Choroid plexus epithelial cell (primary cell): ENCODE measurements at places on chromosomes 16 and 17.

DNA sequence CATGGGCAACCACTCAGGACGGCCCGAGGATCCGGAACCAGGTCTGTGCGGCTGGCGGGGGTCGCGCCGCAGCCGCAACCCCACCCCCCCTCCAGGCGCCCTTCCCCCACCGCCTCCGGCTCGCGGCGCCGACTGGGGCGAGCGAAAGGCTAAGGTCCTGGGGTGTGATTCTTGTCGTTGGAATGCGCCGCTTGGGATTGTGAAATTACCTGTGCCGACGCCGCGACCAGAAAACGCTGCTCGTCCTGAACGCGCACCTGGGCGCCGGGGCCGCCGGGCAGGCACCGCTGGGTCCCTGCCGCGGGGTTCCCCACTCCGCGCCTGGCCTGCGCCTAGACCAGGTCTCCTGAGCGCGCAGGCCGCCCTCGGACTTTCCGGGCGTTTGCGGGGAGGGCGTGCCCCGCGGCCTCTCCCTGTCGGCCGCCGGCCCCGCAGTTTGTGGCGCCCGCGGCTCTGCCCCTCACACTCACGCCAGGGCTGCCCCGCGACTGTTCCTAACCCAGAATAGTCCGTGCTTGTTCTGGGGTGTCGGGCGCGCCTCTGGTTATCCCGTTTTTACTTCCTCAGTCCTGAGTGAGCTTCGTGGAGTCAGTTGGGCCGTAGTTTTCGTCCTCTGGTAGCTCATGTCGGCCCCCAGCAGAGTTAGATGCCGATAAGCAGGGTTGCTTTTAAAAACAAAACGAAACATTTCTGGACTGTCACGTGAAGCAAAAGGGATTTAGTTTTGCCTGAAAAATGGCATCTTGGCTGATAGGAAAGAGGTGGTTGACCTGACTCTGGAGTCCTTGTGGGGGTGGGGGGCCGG is 147.2 kb downstream of the SPECC1 start:
- DNase-seq: peak; percentile 50

DNA sequence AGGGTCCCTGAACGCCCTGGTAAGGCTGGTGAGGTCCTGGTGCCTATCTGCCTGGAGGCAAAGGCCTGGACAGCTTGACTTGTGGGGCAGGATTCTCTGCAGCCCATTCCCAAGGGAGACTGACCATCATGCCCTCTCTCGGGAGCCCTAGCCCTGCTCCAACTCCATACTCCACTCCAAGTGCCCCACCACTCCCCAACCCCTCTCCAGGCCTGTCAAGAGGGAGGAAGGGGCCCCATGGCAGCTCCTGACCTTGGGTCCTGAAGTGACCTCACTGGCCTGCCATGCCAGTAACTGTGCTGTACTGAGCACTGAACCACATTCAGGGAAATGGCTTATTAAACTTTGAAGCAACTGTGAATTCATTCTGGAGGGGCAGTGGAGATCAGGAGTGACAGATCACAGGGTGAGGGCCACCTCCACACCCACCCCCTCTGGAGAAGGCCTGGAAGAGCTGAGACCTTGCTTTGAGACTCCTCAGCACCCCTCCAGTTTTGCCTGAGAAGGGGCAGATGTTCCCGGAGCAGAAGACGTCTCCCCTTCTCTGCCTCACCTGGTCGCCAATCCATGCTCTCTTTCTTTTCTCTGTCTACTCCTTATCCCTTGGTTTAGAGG is 23.5 kb upstream of the BEAN1 start:
- DNase-seq: no peak

DNA sequence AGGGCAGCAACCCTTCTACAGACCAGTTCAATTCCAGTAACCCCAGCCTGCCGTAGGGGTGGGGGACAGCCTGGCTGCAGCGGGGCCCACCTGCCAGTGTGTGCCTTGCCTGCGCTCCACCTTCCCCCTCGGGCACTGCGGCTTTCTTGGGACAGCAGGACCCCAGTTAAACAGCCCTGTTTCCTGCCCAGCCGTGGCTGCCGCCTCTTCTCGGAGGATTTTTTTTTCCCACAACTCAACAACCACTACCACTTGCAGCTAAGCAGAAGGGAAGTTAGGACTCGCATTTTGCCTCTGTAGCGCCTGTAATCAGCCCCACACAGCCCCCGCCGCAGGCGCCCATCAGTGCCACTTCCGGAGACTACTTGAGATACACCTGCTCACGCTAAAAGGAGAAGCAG is 76.1 kb downstream of the RAI1 start:
- DNase-seq: no peak

DNA sequence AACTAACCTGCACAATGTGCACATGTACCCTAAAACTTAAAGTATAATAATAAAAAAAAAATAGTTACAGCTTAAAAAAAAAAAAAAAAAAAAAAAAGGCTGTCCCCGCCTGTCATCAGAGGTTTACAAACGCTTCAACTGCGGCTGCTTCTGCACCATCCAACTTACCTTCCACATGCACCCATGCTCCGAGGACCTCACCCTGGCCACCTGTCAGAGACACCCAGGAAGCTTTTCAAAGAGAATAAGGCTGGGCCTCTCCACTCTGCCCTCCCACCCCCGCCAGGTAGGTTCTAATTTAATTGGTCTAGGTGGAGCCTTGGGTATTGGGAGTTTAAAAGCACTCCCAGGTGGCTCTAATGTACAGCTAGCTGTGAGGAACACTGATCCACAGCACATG is 64.9 kb downstream of the COPRS start:
- no peak for DNase-seq

GRCh38 chr16:65111306-65111705 is 10.6 kb downstream of the CDH11 start:
- DNase-seq: no peak

GRCh38 chr17:82868715-82869131 is 28.9 kb upstream of the ZNF750 start:
- DNase-seq: no peak

GRCh38 chr17:1055751-1056645 is 59.1 kb downstream of the TIMM22 start:
- DNase-seq: peak; percentile 77

- no peak for DNase-seq
Measured at GRCh38 chr17:6104956-6105648, 34.9 kb downstream of the WSCD1 start.

- DNase-seq: no peak
Measured at GRCh38 chr16:75188832-75189477, 18.0 kb downstream of the CTRB2 start.

DNA sequence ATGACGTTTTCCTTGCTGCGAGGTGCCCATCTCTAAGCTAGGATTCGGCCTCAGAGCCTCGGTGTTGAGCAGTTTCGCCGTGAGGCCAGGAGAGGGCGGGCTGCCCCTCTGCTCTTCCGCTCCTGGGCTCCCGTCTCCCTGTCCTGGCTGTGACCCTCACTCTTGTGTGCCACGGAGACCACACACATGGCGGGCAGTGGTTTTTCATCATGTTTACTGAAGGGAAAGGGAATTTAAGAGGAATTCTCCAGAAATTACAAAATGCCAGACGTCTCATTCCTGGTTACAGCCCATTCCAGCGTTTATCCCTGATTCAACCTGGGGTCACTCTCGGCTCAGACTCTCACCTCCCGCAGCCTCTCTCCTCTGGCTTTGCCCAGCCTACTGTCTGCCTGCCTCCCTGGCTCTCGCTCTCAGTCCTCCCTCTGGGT is 96.8 kb upstream of the ELAC2 start:
- DNase-seq: peak; percentile 63

GRCh38 chr17:77887464-77888241 is 70.8 kb upstream of the TNRC6C start:
- DNase-seq: peak; percentile 66

DNA sequence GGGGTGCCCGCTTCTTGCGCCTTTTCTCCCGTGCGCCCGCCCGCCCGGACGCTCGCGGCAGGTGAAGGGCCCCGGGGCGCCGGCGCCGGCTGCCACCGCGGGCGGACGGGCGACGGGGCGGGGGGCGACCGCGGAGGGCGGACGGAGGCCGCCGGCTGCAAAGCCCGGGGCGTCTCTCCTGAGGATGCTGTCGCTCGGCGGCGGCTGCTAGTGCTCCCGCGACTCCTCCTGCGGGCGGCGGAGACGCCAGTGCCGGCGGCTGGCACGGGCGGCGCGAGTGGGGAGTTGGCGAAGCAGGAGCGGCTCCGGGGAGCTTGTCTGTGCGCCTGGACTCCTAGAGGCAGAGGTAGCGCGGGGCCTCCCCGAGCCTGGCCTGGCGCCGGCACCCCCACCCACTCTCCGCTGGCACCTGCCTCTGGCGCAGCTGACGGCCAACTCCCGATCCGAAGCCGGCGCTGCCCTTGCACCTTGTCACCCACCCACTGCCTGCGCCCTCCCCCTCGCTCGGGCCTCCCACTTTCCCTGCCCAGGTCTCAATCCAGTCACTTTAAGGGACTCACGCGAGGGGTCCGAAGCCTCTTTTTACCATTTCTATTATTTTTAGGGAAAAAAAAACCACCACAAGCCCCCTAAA is at the start of gene FAM20A:
Gene FAM20A, minus strand, starts transcription at position 437 of the 634 bp plus-strand sequence. CDS start 701 bp downstream, outside the sequence.
- DNase-seq: peak; percentile 5

DNA sequence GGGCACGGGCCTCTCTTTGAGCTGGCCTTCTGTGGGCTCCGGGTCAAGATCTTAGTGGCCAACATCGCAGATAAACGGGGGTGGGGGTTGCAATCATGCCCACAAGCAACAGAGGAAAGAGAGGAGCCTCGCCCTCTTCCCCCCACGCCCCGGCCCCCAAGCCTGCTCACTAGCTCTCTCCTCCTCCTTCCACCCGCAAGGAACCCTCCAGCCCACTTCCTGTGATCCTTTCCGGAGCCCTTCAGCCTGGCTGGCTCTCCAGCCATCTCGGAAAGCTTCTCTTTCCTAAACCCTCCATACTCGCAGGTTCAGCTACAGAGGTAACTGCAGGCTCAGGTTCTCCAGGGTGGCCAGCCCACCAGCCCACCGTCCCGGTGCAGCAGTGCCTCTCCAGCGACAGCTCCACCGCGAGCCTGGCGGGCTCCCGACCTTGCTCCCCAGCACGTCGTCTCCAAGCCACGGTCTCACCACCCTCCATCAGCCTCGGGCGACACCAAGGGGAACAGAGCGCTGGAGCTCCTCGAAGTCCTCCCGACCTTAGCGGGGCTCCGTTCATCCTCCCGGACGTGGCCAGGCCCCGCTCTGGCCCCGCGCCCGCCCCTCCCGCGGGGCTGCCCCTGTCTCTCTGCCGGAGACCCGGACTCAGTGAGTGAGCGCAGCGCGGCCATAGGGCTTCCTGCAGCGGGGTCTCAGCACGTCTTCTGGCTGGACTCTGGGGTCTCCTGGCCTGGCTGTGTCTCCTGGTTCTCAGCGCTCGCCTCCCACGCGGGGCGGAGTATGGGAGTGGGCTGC is 12.9 kb upstream of the ODF4 start:
- peak; percentile 26 for DNase-seq

DNA sequence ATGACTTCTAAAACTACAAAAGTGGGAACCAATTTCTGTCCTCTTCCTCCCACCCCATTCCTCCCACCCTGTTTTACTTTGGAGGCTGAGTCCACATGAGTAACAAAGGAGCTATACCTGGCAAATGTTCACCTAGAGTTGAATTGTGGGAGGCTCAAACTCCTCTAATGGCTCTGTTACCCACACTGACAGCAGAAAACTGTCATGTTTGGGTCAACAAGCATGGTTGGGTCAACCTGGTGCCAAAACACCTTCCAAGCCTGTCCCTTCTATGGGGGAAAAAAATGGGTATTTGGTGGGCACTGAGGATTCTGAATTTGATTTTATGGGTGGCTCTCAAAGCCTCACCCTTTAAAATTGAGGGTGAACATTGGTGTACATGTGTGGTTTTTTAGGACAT is 12.0 kb upstream of the HOXB13 start:
- no peak for DNase-seq

DNA sequence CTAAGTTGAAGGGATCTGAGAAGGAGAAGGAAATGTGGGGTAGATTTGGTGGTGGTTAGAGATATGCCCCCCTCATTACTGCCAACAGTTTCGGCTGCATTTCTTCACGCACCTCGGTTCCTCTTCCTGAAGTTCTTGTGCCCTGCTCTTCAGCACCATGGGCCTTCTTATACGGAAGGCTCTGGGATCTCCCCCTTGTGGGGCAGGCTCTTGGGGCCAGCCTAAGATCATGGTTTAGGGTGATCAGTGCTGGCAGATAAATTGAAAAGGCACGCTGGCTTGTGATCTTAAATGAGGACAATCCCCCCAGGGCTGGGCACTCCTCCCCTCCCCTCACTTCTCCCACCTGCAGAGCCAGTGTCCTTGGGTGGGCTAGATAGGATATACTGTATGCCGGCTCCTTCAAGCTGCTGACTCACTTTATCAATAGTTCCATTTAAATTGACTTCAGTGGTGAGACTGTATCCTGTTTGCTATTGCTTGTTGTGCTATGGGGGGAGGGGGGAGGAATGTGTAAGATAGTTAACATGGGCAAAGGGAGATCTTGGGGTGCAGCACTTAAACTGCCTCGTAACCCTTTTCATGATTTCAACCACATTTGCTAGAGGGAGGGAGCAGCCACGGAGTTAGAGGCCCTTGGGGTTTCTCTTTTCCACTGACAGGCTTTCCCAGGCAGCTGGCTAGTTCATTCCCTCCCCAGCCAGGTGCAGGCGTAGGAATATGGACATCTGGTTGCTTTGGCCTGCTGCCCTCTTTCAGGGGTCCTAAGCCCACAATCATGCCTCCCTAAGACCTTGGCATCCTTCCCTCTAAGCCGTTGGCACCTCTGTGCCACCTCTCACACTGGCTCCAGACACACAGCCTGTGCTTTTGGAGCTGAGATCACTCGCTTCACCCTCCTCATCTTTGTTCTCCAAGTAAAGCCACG is 28.3 kb downstream of the STH start:
- DNase-seq: no peak

DNA sequence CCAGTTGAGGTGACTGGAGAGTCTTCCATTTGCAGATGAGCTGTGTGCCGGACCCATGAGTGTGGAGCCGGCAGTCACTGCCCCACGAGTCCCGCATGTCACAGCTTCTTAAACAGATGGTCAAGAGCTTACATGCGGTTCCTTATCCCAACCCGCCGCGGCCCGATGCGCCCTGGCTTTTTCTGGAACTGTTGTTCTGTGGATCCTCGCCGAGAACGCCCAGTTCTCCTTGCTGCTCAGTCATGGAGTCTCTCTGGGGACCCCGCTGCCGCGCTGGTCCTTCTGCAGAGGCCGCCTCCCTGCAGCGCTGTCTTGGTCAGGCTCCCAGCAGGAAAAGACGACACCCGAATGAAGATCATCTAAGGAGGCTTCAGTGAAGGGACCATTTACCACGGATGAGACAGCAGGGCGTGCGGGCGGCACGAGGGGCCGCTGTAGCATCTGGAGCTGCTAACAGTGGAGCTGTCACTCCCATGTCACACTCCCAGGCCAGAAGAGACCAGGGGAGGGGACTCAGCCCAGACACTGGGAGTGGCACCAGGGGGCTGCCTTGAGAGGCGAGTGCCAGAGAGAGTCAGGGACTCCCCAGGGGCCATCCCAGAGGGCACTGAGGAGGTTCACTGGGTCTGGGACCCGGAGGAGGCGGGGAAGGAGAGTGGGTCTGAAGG is 10.8 kb upstream of the LGALS3BP start:
- DNase-seq: no peak
